T-helper 2 cell treated with Interferon-gamma antibody and Interleukin-4, amounts not matched to agents 5 μg/mL and 100 μg/mL, for 36 hours (primary cell): ENCODE measurements at places on chromosomes 7 and 10.

DNA sequence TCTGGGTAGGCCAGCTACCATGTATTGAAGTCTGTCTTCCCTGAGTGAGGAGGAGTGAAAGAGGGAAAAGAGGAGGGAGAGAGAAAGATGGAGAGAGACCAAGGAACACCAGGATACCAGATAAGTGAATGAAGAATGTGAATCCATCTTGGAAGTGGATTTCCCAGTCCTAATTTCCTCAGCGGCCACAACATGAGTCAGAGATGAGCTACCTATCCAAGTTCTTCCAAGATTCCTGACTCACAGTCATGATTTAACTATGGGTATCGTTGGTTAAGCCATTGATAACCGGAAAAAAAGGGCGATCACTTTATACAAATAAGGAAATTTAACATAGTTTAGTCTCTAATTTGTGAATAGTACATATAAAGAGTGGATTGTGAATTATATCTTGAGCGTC lies 561.8 kb downstream of the ATRNL1 start:
- no peak for DNase-seq

DNA sequence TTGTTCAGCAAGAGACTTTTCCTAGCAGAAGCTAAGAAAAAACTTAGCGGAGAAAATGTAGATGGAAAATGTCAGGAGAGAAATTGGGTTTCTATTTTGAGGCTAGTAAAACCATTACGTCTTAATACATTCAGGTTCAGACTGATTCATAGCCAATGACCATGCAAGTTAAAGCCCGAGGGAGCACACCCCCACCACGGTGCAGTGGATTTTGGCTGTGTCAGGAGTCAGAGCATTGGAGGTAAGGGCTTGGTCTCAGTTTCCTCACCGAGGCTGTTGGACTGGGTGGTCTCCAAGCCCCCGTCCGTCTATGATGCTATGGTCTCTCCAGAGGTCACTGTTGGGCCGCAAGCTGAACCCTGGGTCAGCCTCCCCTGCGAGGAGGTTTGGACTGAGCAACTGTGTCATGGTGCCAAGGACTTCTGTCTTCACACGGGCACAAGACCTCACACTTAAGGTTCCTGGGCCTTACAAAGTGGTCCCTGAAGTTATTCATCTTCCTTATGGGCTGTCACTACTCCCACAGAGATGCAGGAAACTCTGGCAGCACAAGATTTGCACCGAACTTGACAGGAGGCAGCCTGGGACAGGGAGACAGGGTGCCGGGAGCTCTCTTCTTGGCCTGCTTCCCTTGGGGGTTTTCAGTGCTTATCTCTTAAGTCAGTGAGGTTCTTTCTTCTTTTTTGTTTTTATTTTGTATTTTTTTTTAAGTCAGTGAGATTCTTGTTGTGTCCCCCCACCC lies 186.8 kb downstream of the PHTF2 start:
- DNase-seq: no peak

- no peak for DNase-seq
Observed at GRCh38 chr10:98469001-98469931, 22.5 kb upstream of the HPS1 start.

- DNase-seq: no peak
Observed at GRCh38 chr7:133978502-133979295, 148.4 kb upstream of the LRGUK start.

- no peak for DNase-seq
Observed at GRCh38 chr10:129497013-129497412, 30.0 kb downstream of the MGMT start.

DNA sequence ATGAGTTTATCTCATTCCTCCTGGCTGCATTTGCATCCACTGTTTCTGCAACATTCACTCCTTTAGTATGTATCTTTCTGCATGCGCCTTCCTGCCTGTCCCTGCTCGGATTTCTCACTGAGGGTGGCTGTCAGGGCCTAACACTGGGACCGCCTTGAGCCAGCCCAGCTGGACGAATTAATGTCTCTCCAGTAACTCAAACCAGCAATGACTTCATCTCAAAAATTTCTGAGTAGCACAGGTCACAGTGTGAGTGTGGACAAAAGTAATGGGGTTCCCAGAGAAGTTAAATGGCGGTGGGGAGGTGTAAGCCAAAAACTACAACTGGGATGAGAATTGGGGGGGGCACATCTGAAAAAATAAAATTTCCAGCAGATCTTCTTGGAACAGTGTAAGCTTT lies 444.0 kb upstream of the MGMT start:
- DNase-seq: no peak
